ENCODE measurements at places on chromosomes 1 and 21.

GRCh38 chr1:160996178-160996577 lies 24.8 kb downstream of the F11R start:
- DNase-seq, result no peak

- no peak for DNase-seq
Observed at GRCh38 chr1:91244737-91245136, 159.9 kb downstream of the HFM1 start.

DNA sequence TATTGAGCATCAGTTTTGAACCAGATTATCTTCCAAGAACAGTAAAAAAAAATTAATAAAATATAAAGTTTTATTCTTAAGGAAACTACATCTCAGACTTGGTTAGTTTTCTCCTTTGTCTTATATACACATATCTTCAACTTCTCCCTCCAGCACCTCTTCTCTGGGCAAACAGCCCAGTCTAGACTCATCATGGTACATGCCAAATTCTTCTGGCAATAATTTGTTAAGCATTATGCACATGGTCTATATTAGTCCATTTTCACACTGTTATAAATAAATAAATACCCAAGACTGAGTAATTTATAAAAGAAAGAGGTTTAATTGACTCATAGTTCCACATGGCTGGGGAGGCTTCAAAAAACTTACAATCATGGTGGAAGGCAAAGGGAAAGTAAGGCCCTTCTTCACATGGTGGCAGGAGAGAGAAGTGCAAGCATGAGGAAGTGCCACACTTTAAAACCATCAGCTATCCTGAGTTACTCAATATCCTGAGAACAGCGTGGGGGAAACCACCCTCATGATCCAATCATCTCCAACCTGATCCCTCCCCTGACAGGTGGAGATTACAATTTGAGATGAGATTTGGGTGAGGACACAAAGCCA lies 108.7 kb upstream of the RNPC3 start:
- peak; percentile 4 for DNase-seq

DNA sequence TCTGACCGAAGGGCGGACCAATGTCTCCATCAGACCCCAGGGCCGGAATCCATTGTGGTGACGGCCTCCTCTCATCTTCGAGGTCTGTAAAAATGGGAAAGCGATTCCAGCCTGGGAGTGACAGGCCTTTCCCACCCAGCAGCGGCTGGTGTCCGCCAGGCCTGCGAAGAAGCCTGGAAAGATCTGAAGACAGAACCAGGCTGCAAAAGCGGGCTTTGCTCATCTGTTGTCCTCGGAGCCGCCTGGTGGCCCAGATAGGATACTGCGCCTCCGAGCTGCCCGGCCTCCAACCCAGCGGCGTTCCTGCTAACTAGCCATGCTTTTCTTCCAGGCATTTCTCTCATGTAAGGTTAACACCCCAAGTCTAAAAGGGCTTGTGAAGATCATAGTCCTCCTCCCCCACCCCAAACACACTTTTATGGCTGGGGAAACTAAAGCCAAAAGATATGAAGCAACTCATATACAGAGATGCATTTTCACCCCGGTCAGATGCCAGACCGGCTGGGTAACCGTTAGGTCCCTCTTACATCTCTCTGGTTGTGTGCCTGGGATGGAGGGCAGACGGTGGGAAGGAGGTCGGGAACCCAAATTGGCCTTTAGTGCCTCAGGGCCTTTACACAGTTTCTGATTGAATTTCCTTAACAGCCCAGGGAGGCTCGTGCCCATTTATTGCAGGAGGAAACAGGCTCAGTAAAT lies 1.9 kb upstream of the DHRS3 start:
- peak; percentile 65 for DNase-seq

- no peak for DNase-seq
Observed at GRCh38 chr1:67978890-67979516, 71.4 kb downstream of the DIRAS3 start.

DNA sequence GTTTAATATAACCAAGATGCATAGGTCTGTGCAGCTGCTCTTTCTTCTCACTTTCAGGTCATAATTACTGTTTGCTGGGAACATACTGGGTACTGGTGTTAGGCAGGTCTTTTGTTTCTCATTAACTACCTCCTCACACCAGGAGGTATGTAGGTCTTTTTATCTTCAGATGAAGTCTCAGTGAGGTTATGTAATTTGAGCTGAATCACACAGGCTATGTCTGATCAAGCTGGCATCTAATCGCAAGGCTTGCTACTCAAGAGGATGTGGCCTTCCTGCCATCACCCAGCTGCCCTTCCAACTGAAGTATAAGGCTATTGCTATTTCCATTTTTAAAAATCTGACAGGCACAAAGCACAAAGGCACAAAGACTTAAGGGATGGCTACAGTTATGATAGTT lies 96.4 kb downstream of the RUNX1 start:
- DNase-seq, result no peak

DNA sequence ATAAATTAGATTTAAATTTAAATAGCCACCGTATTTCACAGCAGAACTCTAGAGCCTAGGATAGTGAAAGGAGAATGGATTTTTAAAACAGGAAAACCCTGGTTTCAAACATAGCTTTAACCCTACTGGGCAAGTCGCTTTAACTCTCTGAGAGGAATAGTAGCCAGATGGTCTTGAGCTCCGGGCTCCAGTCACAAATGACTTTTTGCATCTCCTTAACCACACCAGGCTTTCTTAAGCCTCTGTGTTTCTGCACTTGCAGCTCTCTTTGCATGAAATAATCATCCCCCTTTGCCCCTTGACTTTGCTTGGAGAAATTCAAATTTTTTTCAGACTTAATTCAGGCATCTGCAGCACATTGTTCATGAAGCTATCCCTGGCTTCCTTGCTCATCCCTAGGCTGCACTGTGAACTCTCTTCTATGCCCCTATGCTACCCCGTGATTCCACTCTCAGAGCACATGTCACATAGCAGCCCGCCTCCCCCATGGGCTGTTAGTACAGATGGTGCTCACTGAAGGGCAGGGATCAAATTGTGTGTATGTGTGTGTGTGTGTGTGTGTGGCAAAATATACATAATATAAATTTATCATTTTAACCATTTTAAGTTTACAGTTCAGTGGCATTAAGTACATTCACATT lies 68.8 kb upstream of the DAB1 start:
- no peak for DNase-seq

DNA sequence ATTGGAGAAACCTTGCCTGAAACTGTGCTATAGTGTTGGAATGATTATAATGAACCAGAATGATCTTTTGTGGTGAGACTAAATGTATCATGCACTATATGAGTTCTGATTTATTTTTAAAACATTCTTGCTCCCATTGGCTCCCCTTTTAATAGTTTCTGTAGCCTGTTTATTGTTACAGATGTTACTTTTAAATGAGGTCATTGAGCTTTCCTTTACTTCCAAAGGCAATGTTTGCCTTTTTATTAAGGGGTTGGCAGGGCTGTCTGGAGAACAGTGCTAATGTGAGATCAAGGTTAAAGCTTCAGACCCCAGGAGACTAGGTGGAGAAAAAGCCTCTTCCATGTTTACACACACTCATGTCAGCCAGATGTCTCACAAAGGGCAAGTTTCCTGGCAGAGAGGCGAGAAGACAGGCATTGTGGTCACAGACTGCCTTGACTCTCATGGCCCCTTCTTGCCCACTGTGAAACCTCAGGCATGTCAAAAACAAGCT lies 120.6 kb upstream of the RAVER2 start:
- DNase-seq, result peak; percentile 67

All from HFF-Myc (cell line).